Umbilical cord (tissue), 2 donors: ENCODE measurements at places on chromosomes 4 and X.

- peak; percentile 81 for DNase-seq
These were observed 1.6 kb upstream of the ASB5 start for GRCh38 chr4:176270669-176271068.

- no peak for DNase-seq
These were observed 1068.4 kb downstream of the ARAP2 start for GRCh38 chr4:35175894-35176293.

DNA sequence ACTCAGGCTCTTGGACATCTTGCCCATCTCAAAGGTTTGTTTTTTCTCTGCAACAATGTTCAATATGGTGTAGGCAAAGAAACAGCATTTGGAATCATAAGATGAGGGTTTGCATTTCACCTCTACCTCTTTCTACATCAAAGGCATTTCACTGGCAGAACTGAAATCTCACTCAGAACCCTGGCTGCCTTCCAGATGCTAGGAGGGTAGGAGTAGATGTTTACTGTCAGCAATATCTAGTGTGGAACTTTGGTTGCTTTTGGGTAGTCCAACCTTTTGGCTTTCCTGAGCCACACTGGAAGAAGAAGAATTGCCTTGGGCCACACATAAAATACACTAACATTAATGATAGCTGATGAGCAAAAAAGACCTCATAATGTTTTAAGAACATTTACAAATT lies 297.0 kb upstream of the KLF3 start:
- DNase-seq: no peak

DNA sequence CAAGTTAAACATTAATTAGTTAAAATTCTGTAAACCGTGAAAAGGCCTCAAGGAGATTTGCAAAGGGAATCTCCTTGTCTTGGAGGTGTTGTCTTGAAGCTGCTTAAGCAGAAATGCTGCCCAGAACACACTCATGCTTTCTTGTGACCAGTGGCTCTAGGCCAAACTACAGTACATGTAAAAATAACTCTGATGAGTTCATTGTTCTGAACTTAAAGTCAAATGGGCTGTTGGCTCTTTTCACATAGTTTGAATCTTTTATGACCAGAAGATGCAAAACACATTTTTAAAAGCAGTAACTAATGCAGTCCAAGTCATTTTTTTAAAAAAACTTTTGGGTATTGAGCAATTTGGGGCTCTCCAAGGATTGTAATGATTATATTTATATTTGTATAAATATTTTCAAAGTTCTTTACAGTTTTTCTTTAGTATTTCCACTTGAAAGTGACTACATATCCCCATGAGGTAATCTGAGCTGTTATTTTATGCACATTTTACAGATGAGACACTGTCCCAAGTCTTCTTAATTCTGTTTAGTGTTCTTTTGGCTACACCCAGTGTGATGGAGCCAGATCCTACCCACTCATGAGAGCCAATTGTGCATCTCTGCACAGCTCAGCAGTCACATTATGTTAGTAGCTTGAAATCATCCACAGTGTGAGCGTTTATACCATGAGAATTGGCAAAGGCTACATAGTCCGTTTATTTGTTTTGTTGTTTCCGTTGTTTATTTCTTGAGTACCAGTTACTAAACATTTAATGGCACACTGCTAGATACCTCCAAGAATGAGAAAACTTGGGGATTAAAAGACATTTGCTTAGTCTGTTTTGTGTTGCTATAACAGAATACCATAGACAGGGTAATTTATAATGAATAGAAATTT lies 112.8 kb upstream of the ATXN3L start:
- peak; percentile 87 for DNase-seq

- DNase-seq: no peak
These were observed 76.3 kb downstream of the EVC2 start for GRCh38 chr4:5632066-5632440.

DNA sequence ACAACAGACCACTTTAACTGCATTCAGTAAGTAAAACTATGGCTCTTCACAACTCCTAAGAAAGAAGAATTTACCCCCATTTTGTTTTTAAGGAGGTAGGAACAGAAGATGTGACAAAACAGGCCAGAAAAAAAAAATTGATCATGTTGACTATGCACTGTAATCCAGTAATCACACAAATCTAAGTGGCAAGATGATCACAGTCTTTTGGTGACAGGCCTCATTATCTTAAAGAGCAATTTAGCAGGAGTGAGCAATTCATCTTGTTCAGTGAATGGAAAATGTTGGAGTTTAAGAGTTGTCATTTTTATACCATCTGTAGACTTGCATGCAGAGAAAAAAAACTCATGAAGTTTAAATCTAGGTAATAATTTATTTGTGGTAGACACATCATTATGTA lies 115.1 kb downstream of the SLC39A8 start:
- DNase-seq: no peak

GRCh38 chr4:102824398-102824797 lies 3.0 kb downstream of the UBE2D3 start:
- no peak for DNase-seq

- DNase-seq: no peak
These were observed 77.8 kb downstream of the GRID2 start for GRCh38 chr4:92381616-92382015.

- no peak for DNase-seq
These were observed 317.0 kb upstream of the ANXA10 start for GRCh38 chr4:167775375-167775774.

DNA sequence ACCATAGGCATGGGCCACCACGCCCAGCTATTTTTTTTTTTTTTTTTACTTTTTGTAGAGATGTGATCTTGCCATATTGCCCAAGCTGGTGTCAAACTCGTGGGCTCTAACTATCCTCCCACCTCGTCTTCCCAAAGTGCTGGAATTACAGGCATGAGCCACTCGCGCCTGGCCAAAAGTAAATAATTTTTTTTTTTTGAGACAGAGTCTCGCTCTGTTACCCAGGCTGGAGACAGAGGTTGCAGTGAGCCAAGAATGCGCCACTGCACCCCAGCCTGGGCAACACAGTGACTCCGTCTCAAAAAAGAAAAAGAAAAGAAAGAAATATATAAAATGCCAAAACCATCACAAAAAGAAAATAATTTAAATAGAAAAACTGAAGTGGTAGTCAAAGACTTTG lies 18.4 kb upstream of the OPHN1 start:
- DNase-seq: no peak

- peak; percentile 21 for DNase-seq
These were observed at the start of gene ITIH6 for GRCh38 chrX:54798137-54798536. ITIH6 (minus strand) TSS chrX:54798255; CDS start chrX:54798210, 45 bp downstream.

DNA sequence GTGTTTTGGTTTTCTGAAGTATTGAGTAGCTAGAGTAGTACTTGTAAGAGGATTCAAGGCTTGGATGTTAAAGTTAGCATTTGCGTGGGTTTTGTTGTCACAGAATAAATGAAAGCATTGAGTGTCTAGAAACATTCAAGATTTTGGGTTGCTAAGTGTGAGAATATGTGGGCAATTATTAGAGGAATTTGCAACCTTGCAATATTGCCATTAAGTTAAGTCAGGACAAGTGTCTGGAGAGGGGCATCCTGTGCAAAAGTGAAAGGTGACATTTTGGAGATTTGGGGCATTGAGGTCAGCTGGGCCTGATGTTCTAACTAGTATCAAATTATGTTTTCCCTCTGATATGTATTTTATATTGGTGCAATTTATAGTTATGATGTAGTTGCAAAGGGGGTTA lies 533.9 kb upstream of the GRID2 start:
- no peak for DNase-seq
